NCI-H526 (cell line): ENCODE measurements at places on chromosomes 11 and 22.

DNA sequence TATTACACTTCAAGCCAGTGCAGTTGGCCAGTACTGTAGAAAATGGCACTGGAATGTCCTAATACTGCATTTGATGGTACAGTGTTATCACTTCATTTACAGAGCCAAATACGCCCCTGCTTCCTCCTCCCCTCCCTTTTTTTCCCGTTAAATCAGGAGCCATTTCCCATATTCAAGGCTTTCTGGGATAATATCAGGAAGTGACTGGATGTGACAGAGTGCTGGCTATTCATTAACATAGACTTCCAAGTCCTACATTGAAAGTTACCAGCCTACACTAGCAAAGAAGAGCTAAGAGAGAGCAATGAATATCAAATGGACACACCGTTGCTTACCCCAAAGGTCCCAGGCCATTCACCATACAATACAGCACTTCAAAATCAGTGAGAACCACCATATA, 32.1 kb upstream of the ABCC8 start:
- no peak for DNase-seq

GRCh38 chr11:57322256-57323166, 2.2 kb downstream of the TNKS1BP1 start:
- DNase-seq, result peak; percentile 63

DNA sequence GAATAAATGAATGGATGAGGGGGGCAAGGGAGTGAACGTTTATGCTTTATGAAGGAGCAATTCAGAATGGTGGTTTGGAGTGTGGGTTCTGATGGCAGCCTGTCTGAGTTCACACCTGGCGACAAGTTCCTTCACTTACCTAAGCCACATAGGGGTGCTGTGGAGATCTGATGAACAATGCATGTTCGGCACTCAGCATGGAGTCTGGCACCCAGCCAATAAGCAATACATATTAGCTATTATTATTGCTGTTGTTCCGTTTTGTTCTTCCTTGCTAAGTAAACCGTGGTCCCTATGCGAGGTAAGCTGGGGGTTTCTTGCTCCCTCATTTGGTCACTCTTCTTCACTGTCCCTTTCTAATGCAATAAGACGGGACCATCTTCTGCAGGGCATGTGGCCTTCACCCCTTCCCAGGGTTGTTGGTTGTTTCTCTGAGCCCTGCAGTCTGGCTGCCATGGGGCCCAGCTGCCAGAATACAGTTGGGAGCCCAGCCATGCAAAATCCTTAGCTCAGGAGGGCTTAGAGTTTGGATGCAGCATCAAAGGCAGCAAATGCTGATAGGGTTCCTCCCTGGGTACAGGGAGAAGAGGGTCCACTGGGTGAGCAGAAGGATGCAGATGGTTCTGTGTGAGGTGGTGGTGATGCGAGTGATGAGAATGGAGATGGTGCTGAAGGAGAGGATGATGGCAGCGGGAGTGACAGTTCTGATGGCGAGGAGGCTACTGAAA, 6.4 kb upstream of the PKNOX2 start:
- DNase-seq, result no peak

DNA sequence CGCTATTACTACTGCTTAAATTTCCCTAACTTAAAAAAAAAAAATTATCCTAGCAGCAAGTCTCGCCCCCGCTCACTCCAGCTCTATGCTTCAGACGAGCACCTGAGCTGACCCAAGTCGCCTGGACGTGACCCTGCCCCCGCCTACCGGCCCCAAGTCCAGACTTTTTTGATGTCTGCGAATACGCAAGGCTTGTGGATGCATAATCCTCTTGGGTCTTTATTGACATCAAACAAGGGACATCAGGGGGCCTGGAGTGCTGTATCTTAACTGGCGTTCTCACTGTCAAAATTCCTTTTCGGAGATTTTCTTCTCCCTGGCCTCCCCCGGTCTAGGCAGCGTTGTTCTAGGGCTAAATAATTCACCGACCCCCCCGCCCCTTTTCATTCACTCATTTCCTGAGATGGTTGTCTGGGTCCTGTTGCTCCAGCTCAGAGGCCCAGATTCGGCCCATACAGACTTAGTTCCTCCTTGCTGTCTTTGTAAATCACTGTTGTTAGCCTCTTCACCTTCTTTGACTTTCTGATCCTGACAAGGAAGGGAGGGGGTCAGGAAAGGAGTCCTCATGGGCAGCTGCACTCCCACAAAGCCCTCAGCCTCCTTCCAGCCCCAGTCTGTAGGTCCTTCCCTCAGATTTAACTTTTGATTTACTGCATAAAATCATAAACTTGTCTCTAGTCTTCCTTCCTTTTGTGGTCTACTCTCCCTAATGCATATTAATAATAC, 601 bp upstream of the LRP4 start:
- peak; percentile 17 for DNase-seq

DNA sequence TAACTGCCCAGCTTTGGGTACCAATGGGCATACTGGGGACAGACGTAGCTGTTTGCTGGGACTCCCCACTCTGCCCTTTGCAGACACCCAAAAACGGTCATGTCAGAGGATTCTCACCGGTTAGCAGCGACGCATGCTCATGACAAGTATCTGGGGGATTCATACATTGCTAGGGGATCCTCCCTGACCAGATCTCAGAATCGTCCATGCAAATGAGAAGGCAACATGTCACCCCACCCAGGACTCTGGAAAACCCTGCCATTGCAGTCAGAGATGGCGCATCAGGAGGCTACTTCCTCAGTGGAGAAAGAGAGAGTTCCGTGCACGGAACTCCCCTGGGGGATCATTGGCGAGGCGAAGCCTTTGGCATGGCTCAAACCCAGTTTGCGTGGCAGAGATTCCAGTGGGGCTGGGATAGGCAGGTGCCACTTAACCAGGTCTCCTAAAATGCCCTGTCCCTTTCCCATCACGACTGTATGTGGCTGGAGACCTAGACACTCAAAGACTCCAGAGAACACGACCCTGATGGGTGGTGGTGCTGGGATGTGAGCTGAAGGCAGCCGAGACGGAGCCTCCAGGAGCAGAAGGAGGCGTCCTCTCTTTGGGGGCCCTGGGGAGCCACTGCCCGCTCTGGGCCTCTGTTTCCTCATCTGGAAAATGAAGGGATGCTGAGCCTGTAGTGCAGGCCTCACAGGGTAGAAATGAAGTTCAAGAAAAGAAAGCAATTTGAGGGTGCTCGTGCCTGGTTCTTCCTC, 4.9 kb downstream of the RGL4 start:
- no peak for DNase-seq

DNA sequence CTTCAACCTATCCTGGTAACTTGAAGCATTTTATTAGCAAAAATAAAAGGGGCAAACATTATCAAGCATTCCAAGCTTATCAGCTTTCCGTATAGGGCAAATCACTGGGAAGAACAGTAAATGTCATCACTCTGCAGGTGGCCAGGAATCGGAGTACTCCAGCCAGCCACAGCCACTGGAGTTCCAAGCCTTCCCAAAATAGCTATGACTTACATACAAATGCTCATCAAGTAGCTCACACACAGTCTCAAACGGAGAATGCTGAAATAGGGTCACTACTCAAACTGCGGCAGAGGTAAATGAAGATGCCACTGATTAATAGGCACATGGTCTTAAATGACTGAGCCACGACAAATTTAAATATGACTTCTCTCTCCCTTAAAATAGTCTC, 2.1 kb downstream of the USP28 start:
- peak; percentile 48 for DNase-seq

- no peak for DNase-seq
Observed at GRCh38 chr11:48013269-48013901, 33.0 kb downstream of the PTPRJ start.

GRCh38 chr11:2842876-2843275, 42.7 kb downstream of the CDKN1C start:
- DNase-seq, result no peak

DNA sequence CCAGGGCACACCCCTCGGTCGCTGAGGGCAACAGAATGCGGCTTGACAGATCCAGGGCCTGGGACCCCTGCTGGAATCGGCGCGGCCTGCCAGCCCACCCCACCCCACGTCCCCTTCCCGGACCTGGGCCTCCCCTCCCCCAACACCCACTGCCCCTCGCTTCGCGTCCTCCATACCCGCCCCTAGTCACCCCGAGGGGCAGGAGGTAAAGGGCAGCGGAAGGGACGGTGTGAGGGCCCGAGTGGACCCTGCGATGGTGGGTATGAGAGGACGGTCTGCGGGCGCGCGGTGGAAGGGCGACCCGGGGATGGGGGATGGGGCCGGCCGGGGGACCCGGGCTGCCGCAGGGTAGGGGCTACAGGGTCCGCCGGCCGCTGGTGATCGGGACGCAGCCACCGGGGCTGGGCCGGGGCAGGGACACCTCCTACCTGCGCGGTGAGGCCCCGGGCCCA, 311 bp downstream of the APBB1 start:
- DNase-seq, result no peak
